Epithelial cell of prostate (primary cell): ENCODE measurements at places on chromosomes 12 and 14.

GRCh38 chr12:9364224-9365176 is 156.3 kb upstream of the PZP start:
- peak; percentile 92 for DNase-seq

DNA sequence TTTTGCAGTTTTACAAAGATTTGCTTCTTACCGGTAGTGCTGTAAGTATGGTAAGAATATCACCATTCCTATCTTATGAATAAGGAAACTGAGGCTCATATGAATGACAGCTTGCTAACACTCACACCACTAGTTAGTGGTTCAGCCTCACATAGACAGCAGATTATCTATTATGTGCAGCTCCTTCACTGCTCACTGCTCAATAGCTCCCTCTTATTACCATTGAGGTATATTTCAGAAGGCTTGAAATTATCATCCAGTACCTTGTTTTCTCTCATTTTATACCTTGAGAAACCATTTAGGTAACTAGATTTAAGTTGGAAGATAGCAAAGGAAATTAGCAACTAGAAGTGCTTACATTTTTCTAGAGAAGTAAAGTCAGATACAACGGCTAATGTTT is 15.5 kb downstream of the RIC8B start:
- DNase-seq = no peak

DNA sequence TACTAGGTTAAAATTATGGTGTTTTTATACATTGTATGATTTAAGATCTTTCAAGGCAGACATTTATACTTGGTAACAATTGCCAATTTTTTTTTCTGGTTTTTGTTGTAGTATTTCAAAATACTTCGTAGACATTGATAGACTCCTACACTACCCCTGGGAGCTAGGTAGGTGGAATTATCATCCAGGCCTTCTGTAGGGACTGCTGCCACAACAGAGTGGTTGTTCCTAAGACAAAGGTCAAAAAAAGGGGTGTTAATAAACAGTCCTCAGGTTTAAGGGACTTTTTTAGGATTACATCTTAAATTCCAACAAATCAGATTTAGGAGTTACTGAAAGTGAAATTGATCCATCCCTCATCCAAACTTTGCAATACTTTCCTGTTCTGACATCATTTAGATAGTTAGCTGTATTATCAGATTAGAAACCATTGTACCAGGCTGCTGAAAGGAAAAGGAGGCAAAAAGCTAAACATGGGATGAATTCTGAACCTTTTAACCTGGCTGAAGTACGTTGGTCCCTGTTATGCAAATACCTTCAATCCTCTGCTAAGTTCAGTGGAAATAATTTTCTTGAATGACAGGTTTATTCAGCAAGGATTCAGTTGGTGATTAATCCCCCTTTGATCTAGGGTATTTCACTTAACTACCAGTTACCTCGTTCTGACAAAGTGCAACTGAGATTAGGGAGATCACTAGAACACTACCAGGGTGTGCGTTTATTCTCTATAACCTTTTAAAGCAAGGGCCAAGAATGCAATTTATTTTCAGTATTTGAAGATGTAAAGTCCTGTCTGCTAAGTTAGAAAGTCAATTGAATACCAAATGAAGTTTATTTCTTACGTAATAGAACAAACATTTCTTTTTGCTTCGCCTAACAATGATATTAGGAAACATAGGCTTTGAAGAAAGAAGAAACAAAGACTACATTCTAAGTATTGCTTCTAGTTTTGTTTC is 23.2 kb downstream of the AP5M1 start:
- no peak for DNase-seq

GRCh38 chr14:95482627-95483308 is 33.7 kb downstream of the SYNE3 start:
- DNase-seq = no peak

- DNase-seq = no peak
Observed at GRCh38 chr12:93776581-93777018, 99.4 kb downstream of the CRADD start.

- DNase-seq = no peak
Observed at GRCh38 chr12:4168036-4168435, 105.5 kb upstream of the CCND2 start.

DNA sequence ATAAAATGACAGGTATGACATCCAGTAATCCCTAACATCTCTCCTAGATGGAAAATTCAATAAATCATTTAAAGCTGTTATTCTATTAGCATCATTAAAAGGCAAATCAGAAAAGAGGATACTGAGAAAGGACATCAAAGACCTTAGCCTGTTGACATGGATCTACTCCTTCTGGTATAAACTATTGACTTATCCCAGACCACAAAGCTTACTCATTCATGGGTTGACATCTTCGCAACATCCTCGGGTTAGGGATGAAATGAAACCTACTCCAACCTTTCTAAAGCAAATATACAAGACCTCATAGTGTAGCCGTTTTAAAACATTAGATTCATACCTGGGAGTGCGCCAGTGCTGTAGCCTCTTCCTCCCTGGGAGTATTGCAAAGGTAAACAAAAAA is 191.5 kb upstream of the BTG1 start:
- DNase-seq = no peak

DNA sequence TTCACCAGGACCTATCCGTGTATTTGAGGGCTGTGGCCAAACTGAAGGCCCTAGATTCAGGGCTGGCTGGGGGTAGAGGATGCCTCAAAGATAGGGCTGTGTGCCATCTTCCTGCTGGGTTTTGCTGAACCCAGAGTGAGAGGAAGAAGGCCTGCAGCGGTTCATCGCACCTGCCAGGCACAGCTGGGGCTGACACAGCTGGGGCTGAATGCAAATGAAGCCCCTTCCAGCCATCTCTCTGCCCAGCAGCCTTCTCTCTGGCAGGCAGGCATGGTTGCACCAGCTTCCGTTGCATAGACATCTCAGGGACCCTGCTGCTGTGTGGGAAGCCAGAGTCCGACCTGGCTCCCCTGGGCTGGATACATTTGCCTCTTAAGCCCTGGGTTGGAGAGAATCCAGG is 152.4 kb downstream of the TSPAN9 start:
- DNase-seq = no peak

DNA sequence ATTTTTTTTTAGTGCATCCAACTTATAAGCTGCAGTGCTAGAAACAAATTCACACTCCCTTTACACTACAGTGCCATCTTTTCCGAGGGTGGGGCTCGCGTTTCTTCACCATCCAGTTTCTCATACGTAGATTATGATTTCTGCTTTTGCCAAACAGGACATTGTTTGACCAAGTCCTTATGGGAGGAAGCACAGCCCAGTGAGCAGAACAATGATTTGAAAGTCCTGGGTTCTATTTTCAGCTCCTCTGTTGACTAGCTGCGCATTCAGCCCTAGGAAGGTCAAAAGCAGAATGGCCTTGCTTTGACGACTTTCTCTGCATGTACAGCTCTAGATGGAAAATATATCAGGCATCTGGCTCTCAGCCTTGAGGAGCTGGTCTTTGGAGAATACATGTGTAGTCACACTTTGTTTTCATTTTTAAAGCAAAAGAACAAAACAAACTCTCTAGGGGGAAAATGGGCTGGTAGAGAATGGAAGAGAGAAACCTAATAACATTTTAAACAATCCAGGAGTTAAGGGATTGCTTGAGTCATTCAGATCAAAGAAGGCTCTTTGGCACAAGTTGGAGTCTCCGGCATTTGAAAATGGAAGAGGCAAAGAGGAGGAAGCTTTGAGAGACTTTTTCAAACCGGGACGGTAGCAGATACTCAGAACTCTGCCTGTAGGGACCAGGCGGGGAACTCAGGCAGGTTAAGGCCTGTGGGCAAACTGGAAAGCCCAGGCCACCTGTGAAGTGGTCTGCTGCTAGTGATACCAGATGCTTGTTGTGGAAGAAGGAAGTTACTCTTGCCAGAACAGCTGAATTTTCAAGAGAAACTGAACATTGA is 257.3 kb upstream of the PLEKHG7 start:
- DNase-seq = no peak

DNA sequence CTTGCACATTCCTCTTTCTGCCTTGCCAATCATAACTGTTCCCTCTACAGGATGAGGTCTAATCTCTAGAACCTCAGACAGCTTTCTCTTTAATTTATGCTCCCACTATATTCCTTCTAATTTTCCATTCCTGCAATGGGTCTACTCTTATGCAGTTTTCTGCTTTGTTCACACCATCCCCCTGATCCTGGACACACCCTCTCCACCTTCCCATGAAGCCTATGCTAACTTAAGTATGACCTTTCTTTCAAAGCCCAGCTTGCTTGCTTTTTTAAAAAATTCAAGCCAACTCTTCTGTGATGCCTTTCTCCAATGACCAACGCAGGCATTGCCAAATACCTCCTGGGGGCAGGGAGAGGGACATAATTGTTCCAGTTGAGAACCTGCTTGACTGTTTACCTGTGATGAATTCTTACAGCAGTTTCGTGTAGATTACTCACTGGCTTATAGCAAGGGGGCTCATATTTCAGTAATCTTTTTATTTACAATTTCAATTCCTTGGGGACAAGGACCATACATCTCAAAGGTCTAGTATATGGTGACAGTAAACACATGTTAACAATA is 7.8 kb downstream of the SLC38A1 start:
- DNase-seq = peak; percentile 78

DNA sequence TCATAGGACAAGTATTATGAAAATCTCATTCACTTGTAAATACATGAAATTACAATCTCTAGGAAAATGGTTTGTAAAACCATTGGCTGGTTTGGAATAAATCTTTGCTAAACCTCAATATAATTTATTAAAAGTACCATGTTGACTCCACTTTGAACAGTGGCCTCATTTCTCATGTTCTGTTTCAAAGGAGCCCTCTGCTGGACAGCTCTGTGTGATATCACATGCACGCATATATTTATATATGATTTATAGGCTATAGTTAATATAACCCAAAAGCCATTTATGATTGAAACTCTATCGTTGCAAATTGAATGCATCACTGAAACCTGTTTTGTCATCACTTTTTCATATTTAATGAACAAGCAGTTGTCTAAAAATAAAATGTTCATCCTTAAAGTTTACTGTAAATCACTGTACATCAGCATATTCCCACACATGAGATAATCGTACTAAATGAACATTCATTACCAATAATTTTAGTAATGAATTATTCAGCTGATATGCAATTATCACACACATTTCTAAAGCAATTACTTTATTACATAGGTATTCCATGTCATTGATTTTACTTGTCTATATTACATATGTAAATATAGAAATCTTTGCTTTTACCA is 493.8 kb downstream of the NPAS3 start:
- no peak for DNase-seq

GRCh38 chr12:2268471-2269286 is 215.9 kb downstream of the CACNA1C start:
- peak; percentile 70 for DNase-seq

- no peak for DNase-seq
Observed at GRCh38 chr12:130947028-130947613, 6.6 kb upstream of the ADGRD1 start.
